ENCODE measurements at places on chromosomes 16 and 17.

GRCh38 chr16:54320697-54321340 is 34.2 kb upstream of the IRX3 start:
- no peak for DNase-seq

DNA sequence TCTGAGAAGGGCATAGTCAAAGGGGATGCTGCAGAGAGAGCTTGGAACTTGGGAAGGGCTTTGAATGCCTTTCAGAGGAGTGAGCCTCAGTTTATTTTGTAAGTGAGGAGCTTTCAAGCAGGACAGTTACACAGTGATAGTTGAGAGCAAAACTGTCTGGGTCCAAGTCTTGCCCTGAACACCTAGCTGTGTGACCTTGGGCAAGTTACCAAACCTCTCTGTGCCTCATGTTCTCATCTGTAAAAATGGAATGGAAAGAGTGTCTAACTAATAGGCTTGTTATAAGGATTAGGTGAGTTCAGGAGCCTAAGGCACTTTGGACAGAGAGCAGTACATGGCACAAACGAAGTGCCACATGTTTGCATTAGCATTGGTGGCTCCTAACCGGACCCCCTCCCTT is 27.0 kb upstream of the TAC4 start:
- no peak for DNase-seq

DNA sequence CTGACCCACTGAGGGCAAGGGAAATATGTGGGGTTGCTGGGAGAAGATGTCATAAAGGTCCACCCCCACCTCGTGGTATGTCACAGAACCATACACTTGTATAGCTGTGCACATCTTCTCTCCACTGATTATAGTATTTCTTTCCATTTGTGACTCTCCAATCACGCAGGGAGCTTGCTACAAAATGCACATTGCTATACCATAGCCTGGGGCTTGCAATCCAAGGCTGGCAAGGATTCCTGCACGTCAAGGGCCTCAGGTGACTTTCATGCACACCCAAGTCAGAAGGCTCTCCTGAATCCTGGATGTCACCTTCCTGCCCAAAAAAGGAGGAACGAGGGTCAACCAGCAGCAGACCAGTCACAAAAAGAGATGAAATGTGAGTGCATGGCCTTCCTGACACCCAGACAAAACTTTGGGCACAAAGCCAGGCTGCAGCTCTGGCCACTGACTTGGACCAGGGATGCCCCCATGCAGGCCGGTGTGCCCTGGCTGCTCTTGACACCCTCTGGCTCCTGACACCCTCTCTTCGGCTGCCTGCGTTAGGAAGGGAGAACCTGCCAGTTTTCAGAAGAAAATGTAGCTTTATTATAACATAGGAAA is 12.1 kb downstream of the TBC1D26 start:
- DNase-seq = no peak

DNA sequence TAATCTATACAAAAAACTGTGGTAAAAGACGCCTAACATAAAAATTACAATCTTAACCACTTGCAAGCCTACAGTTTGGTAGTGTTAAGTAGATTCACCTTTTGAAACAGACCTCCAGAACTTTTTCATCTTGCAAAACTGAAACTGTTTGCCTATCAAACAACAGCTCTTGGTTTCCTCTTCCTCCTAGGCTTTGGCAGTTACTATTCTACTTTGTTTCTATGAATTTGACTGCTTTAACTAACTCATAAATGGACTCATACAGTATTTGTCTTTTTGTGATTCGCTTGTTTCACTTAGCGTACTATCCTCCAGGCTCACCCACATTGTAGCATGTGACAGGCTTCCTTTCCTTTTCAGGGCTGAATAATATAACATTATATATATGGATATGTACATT is 97.0 kb downstream of the PRKCA start:
- no peak for DNase-seq

GRCh38 chr16:17835118-17835876 is 364.5 kb upstream of the XYLT1 start:
- DNase-seq = no peak

DNA sequence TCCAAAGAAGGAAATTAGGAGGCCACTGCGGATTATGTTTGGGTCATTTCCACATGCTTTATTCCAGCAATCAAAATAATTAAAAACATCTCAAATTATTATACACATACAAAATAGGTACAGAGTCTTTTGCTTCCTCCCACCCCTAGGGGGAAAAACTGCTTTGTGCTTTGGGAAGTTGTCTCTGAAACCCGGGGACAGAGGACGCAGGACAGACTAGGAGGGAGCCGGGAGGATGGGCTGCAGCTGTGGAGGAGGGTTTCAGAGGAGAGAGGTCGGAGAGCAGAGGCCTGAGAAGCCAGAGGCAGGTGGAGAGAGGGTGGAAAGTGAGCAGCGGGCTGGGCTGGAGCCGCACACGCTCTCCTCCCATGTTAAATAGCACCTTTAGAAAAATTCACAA is 17.4 kb downstream of the COL1A1 start:
- no peak for DNase-seq

- no peak for DNase-seq
Observed at GRCh38 chr17:13365331-13365730, 236.4 kb downstream of the HS3ST3A1 start.

DNA sequence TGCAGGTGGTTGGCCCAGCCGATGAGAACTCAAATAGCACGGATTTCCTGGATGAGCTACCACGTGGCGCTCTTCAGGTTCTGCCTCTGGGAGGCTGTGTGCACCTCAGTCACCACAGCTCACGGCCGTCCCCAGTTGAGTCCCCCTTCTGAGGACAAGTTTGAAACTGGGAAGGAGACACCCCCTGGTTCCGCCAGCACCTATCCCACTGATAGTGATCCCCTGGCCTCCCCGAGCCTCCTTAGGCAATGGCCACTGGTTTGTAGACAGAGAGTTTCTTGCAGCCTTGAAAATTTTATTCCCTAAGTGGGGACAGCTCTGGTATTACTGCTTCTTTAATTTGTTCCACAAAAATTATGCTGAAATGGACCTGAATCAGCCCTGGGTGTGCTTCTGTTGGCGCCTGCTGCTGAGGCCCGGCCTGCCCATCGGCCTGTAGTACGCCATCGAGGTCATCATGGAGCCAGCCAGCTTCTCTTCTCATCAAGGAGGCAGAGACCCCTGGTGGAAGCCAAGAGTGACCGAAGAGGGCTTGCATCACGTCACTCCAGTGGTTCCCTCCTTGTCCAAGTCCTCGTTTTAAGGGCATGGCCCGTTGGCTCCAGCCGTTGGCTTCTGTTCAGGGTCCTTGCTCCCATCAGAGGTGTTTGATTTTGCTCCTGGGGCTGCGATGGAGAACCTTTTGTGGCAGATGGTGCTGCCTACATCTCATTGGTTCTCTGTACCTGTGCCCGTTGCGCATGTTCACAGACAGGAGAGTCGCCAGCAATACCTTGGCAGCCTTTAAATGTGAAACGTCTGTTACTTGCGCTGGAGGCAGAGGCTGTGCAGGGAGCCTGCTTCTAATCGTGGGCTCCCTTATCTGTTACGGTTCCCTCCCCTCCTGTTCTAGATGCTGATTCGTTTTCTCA is 9.3 kb downstream of the SMCR8 start:
- no peak for DNase-seq

DNA sequence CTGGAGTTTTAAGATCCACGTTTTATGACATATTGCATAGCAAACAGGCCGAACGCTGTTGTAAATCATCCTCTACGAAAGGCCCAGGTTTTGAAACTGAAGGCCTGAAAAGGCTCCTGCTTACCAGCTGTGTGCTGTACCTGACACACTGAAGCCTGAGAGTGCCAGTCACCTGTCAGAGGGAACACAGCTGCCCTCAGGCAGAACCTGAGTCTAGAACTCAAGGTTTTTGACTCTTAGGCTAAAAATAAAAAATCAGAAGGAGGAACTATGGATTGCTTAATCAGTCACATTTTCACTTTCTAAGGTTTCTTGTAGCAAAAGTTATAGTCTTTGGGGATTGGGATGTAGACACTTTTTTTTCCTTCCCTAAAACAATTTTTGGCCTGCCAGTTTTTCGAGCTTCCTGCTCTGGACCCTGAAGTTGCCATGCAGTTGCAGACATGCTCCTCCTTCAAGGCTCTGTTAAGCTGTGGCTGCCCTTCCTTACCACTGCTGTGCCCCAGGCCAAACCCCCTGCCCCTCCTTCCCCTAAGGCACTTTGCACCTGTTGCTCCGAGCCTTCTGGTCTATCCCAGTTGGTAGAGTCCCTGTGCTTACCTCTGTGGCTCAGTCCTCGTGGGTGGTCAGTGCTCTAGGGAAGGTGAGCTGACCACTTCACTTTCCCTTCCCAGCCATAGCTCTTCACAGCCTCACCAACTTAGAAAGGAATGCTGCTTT is 56.6 kb downstream of the TENT4B start:
- DNase-seq = no peak

GRCh38 chr16:89325861-89326471 is 108.5 kb downstream of the ZNF778 start:
- no peak for DNase-seq

GRCh38 chr17:61323909-61324868 is 75.5 kb upstream of the TBX2 start:
- DNase-seq = no peak

DNA sequence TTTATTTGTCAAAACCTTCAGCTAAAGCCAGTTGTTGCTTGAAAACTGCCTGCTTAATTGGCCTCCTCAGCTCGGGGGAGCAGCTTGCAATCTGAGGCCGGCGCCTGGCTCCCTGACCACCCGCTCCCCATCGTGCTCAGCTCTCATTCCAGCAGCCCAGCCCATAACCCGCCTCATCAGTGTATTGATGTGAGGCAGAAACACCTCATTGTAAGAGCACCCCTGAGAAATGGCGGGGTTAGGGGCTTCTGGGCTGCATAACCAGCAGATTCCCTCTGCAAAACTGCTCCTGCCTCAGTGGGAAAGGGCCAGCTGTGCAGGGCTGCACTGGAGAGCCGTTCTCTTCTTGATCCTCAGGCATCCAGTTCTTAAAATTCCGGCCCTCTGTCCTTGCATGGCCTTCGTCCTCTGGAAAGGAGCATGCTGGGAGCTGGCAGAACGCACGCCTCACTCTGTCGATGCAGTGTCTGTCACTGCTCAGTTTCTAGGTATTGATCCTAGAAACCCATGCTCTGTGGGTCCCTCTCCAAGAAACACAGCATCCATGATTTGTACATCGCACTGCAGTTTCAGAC is 113.8 kb upstream of the CHMP6 start:
- no peak for DNase-seq

DNA sequence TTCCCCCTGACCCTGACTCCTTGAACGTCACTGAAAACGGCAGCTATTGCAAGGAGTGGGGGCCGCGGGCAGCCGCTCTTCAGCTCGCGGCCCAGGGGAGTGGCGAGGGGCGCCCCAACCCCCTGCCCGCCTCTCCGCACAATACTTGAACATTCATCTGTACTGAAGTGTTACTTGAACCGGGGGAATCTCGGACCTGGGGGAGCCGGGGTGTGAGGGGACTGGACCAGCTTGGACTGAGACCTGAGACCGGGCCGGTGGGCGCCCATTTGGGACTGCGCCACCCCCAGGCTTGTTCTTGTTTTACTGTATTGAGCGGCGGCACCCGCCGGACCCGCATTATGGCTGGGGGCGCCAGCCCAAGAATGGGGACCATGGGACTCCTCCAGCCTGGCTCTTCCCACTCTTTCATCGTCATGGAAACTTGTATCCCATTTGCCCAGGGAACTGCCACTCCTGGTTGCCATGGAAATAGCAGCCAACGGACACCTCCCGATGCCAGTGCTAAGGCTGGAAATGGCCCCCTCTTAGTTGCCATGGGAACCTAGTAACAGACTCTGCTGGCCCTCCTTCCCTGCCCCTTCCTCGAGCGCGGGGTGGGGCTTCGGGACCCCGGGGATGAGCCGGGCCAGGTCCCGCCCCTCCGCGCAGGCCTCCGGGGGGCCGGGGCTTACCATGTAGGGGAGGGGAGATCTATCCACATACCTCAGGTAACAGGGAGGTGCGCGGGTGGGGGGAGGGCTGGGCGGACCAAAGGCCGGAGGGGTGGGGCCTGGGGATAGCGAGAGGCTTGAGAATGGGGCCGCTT is 805 bp upstream of the ORAI3 start:
- no peak for DNase-seq

DNA sequence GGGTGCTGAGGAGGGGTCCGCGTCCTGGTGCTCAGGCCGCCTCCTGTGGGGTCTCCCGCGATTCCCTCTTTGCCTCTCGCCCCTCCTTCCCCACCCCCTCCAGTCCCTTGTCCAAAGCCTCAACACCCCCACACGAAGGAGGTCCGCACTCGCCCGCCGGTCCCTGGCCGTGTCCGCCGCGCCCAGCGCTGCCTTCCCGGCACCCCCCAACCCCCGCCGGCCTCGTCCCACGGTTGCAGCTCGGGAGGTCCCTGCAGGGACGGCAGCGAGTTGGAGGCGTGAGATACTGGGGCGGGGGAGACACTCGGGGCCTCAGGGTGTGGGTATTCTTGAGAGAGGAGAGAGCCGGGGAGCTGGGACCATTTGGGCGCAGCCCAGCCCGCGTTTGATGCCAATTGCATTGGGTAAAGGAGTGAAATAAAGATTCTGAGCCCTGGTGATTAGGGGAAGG is 468 bp downstream of the FLYWCH2 start:
- no peak for DNase-seq

GRCh38 chr16:26724189-26724588 is 342.5 kb upstream of the C16orf82 start:
- no peak for DNase-seq

- DNase-seq = no peak
Observed at GRCh38 chr16:27769561-27770255, 219.8 kb downstream of the KATNIP start.

DNA sequence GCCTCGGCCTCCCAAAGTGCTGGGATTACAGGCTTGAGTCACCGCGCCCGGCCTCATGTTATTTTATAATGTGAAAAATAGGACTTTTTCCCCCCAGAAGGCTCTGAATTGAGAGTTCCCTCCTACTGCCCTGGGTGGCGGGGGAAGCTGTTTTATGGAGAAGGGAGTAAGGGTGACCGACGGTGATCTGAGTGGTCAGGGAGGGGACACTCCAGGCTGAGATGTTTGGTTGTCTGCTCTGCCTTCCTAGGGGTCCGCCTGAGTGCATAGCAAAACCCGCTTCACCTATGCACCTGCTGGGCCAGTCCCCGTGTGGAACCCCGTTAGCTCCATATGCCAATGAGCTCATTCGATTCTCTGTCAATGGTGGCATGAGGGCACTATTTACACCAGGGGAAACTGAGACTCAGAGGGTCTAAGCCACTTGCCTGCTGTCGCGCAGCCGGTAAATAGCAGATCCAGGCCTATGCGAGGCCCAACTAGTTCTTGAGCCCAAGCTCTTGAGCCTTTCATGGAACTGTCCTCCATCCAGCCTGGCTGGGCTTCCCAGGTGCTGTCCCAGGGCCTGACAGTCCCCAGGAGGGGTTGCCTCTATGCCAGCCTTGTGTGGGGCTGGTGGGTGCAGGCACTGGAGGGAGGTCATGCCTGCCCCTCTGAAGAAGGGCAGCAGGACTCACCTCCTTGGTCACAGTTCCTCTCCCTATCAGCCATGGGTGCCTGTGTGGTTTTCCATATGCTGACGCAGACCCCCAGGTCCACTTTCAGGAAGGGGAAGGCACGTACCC is 1.7 kb upstream of the GJD3 start:
- no peak for DNase-seq

DNA sequence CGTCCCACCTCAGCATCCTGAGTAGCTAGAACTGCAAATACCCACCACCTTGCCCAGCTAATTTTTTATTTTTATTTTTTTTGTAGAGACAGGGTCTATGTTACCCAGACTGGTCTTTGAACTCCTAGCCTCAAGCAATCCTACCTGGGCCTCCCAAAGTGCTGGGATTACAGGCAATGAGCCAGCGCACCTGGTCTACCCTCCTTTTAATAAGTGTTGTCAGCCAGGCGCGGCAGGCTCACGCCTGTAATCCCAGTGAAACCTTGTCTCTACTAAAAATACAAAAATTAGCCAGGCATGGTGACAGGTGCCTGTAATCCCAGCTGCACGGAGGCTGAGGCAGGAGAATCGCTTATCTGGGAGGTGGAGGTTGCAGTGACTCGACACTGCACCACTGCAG is 19.3 kb downstream of the RFFL start:
- DNase-seq = no peak
